ENCODE measurements at places on chromosomes 5 and 9.

DNA sequence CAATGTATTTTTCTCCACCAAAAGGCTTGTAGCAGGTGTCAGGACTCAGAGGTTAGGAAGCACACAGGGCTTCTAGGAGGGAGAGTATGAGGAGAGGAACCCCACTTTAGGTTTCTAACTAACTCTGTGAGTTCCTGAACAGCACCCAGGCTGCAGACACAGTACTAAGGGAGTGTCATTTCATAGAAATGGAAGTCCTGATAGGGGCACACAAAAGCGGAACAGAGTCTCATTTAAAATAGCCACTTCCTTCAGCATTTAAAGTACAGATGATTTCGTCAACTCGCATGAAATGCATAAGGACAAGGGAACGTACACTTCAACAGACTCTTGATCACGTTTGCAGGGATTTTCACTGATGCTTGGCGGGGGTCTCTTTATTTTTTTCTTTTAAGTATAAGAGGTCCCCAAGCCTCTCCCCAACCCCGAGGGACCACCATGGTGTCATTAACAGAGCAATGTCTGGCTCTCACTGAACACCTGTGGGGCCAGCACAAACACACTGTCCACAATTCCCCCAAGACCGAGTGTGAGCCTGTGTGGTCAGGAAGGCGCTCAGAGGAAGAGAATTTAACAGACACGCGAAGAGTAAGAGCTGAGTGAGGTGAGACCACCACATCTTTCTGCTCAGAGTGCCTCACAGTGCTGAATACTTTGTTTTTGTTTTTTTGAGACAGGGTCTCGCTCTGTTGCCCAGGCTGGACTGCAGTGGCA is 82.3 kb downstream of the SECISBP2 start:
- no peak for DNase-seq

GRCh38 chr9:13292782-13293181 is 13.3 kb upstream of the MPDZ start:
- DNase-seq, result no peak

- DNase-seq, result no peak
Observed at GRCh38 chr5:142578161-142578830, 107.6 kb downstream of the FGF1 start.

DNA sequence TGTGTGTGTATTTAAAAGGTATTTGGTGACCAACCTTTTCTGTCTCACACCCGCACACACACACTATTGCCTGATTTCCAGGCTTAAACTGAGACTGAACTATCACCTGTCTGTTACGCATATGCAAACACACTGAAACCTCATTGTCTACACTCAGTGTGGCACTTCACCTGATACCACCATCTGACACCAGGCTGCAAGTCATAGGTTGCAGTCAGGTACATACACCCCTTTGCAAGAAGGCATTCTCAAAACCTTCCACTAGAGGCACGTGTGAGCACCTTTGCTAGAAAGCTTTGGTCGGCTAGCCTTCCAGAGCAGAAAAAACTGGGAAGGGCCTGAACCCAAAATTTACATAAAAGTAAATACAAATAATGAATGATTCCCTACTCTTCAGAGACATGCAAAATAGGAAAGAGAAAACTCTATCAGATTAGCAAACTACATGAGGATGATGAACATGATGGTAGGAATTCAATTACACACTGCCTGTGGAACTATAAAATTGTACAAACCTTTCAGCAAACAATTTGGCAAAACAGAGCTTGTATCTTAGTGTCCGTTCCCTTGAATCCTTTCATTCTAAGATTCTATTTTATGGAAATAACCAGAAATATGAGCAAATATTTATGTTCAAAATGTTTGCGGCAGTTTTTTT is 5.9 kb upstream of the FOXD1 start:
- DNase-seq, result peak; percentile 71

GRCh38 chr9:108395421-108395820 is 460.4 kb downstream of the ACTL7B start:
- DNase-seq, result no peak

GRCh38 chr5:96439477-96440184 is 6.6 kb upstream of the PCSK1 start:
- no peak for DNase-seq

DNA sequence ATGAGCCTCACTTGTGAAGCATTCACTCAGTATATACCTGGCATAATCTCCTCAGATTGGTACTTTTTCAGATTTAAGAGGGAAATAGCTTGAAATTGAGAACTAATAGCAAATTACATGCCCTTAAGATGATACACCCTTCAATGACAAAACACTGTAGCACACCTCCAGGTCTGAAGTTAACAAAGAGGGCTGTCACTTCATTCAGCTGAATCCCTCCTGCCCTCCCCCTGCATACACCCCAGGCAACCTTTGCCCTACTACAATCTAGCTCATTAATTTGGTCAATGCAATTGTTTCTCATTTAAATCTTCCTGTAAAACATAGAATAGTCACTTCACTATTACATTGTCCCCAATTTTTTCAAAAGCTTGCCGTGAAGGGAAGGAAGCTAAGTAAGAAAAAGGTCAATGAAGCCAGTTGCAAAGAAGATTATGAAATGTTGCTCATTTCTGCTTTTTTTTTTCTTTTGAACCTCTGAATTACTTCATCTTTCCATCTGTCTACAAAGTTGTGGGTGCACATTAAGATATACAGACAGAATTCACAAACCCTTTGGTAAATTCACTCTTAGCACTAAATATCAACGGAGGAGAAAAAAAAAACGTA is 294.8 kb upstream of the PTGER4 start:
- no peak for DNase-seq

- DNase-seq, result no peak
Observed at GRCh38 chr5:67375606-67376005, 179.0 kb upstream of the CD180 start.

DNA sequence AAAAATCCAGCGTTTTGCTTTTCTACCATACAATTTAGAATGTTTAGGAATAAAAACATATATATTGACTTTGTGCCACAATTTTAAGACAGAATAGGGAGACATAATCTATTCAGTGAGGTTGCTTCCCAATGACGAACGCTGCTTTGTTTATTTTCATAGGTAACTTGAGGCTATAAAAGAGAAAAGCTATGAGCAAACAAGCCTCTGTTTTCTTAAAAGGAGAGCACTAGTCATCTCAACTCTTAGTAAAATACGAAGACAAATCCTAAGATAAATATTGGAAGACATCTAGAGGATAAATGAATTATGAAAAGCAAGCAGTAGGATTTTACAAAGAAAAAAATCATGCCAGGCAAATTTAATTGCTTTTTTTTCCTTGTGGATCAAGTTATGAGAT is 363.6 kb downstream of the ANXA1 start:
- no peak for DNase-seq

- DNase-seq, result no peak
Observed at GRCh38 chr5:143737062-143737461, 74.9 kb upstream of the HMHB1 start.

DNA sequence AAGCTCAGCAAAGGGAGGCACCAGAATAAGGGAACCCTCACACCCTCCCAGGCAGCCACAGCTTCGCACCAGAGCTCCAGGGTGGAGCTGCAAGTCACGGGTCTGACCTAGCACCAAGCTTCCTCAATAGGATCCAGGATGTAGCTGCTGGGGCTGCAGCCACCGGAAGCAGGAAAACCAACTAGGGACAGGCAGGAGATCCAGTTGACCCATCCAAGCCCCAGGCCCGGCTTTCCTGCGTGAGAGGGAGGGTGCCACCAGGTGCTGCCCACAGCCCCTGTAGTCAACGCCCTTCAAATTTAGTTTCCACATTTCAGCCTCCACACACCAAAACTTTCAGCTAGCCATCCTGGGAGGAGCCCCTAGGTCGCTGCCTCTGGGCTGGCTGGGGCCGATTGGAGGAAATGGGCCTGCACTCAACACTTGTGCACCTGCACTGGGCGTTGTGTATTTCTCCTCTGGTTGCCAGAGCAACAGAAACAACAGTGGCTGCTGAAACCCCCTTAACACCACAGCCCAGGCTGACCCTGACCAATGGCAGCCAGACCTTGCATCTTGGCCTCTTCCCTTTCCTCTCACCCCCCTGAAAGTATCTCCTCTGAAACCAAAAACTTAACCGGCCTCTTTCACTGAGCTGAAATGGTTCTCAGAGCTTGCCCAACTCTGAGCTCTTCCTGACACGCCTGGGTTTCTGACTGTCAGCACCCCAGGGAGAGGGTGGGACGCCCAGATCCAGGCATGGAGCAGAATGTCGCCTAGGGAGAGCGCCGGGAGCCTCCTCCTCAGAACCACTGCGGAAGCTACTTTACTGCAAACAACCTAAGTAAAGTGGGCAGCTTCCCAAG is 226.5 kb upstream of the MAP3K1 start:
- DNase-seq, result no peak

DNA sequence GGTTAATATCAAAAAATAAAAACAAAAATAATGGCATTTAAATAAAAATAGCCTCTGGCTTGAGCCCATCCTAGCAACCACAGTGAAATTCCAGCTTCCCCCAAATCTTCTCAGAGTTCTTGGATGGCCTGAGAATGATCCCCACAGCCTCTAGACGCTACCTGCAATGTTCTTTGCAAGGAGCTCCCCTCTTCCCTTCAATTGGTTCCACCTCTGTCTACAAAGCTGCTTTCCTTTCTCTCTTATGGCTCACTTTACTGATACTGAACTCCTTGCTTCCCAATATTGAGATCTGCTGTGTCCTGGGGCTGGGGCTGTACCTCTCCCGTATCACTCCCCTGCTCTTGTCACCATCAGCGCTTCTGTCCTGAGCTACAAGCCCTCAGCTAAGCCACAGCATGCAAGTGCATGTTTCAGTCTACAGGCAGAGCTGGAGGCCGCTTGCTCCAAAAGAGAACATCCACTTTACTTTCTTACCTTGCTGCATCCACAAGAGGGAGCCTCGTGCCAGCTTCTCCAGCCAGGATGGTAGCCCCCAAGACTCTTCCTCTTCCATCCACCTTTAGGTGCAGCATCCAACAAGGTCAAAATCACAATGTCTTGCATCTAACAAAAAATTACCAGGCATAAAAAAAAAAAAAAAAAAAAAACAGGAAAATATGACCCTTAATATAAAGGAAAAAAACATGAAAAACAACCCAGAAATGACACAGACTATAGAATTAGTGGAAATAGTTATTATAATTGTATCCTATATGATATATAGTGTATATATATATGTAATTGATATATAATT is 57.4 kb upstream of the PRSS3 start:
- DNase-seq, result peak; percentile 47

GRCh38 chr9:79255651-79256260 is 316.0 kb upstream of the TLE4 start:
- no peak for DNase-seq

GRCh38 chr9:91150998-91151717 is 210.6 kb downstream of the AUH start:
- no peak for DNase-seq

DNA sequence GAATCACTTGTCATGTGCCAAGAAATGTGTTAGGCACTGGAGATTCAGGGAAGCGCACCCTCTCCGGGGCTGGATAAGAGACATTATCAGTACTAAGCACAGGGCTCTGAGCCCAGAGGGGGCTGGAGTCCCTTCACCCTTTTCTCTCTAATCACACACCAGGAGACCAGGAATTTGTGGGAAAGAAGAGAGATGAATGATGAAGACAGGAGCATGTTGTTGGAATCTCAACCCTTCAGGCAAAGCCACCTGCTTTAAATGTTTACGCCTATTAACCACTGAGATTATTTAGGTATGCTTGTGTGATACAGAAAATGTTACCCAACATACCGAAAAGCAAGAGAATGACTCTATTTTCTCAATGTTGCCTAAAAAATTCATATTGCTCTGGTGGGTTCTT is 119.8 kb downstream of the ENTREP1 start:
- no peak for DNase-seq

DNA sequence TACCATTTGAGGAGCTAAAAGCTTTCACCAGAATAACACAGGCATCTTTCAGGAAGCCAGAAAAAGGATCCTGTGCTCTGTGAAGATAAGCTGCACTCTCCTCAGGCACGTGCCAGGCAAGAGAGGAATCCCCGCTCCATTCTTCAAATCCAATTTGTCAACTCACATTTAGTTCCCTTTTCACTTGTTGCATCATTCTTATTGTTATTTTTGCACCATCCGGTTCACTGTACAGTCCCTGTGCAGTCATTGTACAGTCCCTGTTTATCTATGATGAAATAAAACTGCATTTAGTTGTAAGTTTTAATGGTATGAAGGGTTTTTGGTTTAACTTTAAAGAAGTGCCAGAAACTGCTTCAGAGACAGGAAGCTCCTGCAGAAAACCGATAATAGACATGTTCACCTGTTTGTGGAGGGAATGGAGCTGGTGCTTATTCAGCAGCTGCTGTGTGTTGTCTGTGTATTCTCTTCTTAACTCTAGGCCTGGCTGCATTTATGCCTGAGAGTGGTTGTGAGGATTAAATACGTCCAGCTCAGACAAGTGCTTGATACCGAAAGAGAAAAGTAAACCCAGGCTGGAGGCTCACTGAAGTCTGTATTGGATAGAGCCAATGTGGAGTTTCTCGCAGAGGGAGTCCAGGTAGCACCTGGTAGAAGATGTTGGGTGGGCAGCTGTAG is 22.4 kb downstream of the IFNW1 start:
- DNase-seq, result no peak

- DNase-seq, result no peak
Observed at GRCh38 chr9:85516976-85517637, 224.6 kb downstream of the AGTPBP1 start.

GRCh38 chr9:75482566-75482965 is 394.3 kb downstream of the OSTF1 start:
- DNase-seq, result no peak

DNA sequence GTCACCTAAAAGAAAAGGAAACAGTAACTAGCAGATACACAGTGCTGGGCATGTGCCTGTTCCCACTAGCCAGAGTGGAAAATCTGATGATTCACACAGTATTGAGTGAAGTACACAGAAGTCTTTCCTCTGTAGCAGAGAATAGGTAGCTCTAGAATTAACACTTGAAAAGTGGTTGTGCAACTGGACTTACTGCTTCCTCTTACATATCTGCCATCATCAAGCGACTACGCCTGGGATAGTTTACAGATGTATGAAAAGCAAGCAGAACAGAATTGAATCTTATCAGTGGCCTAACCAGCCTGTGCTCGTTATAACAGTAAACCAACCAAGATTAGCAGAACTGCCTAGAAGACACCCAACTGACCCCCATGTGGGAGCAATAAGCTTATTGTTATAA is 130.6 kb downstream of the DTWD2 start:
- no peak for DNase-seq

- DNase-seq, result no peak
Observed at GRCh38 chr9:13221741-13222140, 57.8 kb downstream of the MPDZ start.

DNA sequence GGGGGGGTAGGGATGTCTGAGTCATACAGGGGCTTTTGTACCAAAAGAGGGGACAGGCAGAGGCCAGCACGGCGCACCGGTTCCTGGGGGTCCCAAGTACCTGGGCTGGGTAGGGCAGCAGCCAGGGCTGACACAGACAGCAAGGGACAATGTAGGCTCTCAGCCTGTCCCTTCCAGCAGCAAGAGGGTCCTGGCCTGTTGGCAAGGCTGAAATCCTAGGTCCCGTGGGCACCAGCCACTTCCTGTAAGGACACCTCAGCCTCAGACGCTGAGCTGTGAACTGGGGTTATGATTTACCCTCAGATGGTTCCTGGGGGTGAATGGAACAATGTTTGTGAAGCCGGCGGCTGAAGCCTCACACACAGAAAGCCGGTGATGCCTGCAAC is 41.3 kb downstream of the NACC2 start:
- DNase-seq, result no peak

GRCh38 chr5:61777292-61777691 is 445.2 kb downstream of the ZSWIM6 start:
- DNase-seq, result no peak

Data from NCI-H460 (cell line).